Gastroesophageal sphincter (tissue), 4 donors: ENCODE measurements at places on chromosomes 6 and 20. TPM values are rescaled to one million over a fixed set of nuclear protein-coding genes. Genes with fewer than 3 reads are reported as not detected.

DNA sequence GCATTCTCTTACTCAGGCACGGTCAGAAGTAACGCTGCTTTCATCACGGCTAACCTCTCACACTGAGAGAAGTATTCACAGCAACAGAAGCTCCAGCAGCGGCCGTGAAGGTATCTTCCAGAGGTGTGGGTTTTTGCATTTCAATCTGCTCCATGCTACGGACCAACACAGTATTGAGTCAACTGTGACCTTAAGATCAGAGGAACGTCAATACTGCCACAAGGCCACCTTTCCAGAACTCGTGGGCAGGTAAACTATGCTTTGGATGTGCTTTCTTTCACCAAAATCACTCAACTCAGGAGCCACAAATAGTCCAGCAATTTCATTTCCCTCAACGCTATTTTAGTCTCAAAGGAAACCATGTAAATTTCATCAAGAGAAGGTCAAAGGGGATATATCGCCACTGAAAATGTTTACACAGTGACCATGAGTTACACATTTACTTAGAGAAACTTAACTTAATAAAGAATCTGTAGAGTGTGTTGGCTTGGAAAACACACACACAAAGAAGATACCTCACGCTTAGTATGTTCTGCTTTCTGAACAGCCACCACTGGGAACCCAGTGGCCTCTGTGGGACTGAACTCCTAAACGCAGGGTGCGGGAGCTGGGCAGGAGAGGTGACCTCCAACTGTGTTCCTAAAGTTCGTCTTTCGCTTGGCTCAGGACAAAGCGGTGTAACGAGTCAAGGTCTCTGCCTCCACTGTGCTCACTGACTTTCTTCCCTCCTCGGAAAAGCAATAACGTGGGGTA is 27.9 kb downstream of the TXNDC5 start:
- H3K4me1 ChIP-seq, result no peaks in the 10 kb centered on the region
- ATAC-seq, result no peak
- no peaks in the 10 kb centered on the region for H3K27me3 ChIP-seq
- no peaks in the 10 kb centered on the region for H3K36me3 ChIP-seq
- no peak overlapping the region for H3K4me3 ChIP-seq

DNA sequence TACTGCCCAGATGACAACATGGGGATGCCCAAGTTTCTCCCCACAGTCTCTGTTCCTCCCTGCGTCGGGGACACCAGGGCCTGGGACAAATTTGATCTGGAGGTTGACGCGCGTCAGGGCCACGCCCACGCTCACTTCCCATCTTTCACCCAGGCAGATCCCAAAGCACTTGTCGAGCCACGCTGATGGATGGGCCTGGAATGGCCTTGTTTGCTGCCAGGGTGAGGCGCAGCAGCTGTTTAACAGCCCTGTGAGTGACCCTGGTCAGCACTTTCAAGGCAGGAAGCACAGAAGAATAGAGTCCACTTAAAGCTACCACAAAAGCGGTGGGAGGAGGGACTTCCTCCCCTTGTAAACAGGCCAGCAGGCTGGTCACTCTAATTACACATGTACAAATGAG is 324.7 kb upstream of the JARID2 start:
- H3K4me1 ChIP-seq, result peaks cover 29% of the 10 kb centered on the region
- peak overlapping the region; percentile 69 for H3K27ac ChIP-seq
- peak; percentile 78 for ATAC-seq
- no peaks in the 10 kb centered on the region for H3K27me3 ChIP-seq
- H3K4me3 ChIP-seq, result no peak overlapping the region
- no peaks in the 10 kb centered on the region for H3K36me3 ChIP-seq

- H3K4me1 ChIP-seq, result no peaks in the 10 kb centered on the region
- H3K4me3 ChIP-seq, result no peak overlapping the region
- H3K27ac ChIP-seq, result no peak overlapping the region
Measured at GRCh38 chr6:144305985-144306384, 20.9 kb downstream of the UTRN start.

- no peaks in the 10 kb centered on the region for H3K4me1 ChIP-seq
- ATAC-seq, result no peak
- H3K27ac ChIP-seq, result no peak overlapping the region
- no peaks in the 10 kb centered on the region for H3K27me3 ChIP-seq
- no peak overlapping the region for H3K4me3 ChIP-seq
Measured at GRCh38 chr6:77318256-77318655, 145.0 kb downstream of the HTR1B start.

Gene FAM217B
- 13.3 TPM for total RNA-seq

GRCh38 chr6:38341496-38341895 is 298.2 kb downstream of the BTBD9 start:
- no peaks in the 10 kb centered on the region for H3K36me3 ChIP-seq
- no peak overlapping the region for H3K4me3 ChIP-seq
- no peaks in the 10 kb centered on the region for H3K4me1 ChIP-seq
- no peak overlapping the region for H3K27ac ChIP-seq
- no peak for ATAC-seq

Gene TULP1
- 0.89 TPM for total RNA-seq

- no peak overlapping the region for H3K27ac ChIP-seq
- no peak for ATAC-seq
- no peaks in the 10 kb centered on the region for H3K27me3 ChIP-seq
- H3K4me3 ChIP-seq, result no peak overlapping the region
- no peaks in the 10 kb centered on the region for H3K36me3 ChIP-seq
- peaks cover 13% of the 10 kb centered on the region for H3K4me1 ChIP-seq
Measured at GRCh38 chr20:62897666-62898065, 28.6 kb downstream of the DIDO1 start.

DNA sequence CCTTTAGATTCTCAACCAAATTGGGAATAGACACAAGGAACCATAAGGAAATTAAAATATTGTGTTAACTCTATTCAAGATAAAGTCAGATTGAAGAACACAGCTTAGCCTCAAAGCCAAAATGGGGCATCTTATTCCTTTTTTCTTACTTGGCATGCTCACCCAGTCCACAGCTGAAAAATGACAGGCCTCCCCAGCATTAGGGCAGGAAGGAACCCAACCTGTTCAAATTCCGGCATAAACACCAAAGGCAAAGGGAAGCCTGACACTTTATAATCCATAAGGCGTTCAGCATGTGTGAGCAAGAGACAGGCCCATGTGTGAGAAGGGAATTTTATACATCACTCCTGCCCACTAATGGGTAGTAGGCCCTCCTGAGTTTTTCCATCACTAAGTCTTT is 2.9 kb downstream of the BEND6 start:
- H3K4me1 ChIP-seq, result no peaks in the 10 kb centered on the region
- no peak overlapping the region for H3K4me3 ChIP-seq
- H3K27ac ChIP-seq, result no peak overlapping the region
- ATAC-seq, result no peak
- no peaks in the 10 kb centered on the region for H3K36me3 ChIP-seq

Gene GPR63
- 1.4 TPM for total RNA-seq
